ENCODE measurements at places on chromosomes 5 and 9.

DNA sequence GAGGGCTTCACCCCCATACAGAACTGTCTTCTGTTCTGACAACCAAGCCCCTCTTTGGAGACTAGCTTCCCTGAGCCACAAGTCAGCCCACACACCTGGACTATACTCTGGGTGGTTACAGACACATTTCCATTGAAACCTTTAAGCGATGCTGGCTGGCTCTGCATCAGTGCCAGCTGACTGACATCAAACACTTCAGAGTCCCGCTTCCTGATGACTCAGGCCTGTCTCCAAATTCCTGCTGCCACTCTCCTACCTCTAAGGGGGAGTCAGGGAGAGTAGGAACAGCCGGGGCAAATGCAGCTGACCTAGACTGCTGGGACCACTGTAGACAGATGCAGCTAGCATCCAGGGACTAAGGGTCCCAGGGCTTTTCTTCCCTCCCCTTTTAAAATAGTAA, 59.4 kb downstream of the SIL1 start:
- no peak for DNase-seq

GRCh38 chr5:55146543-55147151, 13.3 kb upstream of the GPX8 start:
- DNase-seq: peak; percentile 84

GRCh38 chr9:20417373-20418080, 204.8 kb downstream of the MLLT3 start:
- DNase-seq: no peak

- no peak for DNase-seq
These were observed 253.8 kb downstream of the ZNF608 start for GRCh38 chr5:124492444-124493224.
